ENCODE measurements at places on chromosomes 3 and 15.

DNA sequence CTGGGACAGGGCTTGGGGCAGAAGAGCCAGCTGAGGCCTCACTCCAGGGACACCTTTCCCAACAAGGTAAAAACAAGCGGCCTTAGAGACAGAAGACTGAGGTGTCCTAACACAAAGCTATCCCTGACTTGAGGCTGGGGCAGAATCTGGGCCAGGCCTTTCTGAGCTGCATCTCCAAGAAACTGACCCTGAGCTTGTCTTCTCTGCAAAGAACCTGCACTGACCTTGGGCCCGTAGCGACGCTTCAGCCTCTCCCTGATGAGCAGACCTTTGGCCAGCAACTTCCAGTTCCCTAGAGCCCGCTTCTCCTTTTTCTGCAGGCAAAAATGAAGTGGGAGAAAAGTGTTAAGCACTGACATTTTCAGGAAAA, 22.2 kb downstream of the TMEM43 start:
- no peak for DNase-seq

- no peak for DNase-seq
These were observed 86.4 kb downstream of the TIGIT start for GRCh38 chr3:114380233-114380651.

DNA sequence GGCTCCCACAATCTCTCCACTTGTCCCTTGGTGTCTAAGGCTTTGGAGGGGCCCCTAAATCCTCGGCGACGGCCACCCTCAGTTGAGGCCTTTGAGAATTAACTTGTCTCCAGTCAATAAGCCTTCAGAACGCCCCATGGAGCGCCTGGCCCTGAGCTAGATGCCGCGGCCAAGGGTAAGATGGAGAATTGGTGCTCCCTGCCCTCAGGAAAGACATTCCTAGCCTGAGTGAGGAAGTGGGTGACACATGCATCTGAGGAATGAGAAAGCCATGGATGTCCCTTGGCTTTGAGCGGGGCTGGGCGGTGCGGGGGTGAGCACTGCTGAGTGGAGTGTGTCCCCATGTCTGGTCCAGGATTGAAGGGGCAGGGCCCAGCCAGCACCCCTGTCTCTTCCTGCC, 13.3 kb downstream of the ITIH4 start:
- DNase-seq, result no peak

DNA sequence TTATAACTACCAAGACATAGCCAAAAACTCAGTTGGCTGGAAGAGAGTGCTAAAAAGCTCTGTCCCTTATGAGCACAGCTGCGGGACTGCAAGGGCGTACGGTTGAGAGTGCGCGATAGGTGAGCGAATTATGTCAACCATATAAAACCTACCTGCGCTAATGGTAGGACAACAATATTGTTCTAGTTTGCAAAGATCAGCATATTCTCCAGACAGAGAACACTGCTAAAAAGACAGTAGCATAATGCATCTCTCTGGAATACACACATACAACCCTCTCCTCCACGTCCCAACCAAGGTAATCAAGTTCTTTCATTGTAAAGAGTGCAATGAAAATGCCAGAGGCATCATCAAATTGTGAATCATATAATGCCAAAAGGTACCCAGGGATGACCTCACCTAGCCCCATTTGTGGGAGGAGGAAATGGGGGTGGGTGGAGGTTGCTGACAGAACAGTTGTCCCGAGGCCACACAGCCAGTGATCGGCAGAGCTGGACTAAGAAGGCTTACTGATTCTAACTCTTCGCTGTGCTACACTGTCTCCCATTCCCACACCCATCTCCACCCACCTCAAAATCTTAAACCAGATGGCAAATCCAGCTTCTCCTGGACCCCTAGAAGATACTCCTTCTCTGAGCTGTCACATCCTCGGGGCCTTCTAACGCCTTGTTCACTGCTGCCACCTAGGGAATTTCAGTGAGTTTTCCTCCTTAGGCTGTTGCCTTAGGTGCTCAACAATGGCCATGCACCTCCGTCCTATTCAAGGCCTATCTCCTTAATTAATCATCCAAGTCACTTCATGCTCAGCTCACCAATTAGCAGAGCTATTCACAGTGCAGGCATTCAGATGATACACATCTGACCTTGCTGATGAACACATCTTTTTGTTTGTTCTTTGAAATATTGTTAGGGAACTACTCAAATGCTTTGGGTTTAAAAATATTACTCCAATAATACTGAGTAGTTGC, 60.7 kb downstream of the RPL22L1 start:
- DNase-seq, result no peak

- DNase-seq, result peak; percentile 42
These were observed at the start of gene FRMD4B for GRCh38 chr3:69385723-69386555. FRMD4B (minus strand) TSS chr3:69386088; CDS start chr3:69385989, 99 bp downstream.

- DNase-seq, result peak; percentile 30
These were observed 65.0 kb downstream of the FRMD4B start for GRCh38 chr3:69320871-69321271.

- no peak for DNase-seq
These were observed 34.6 kb downstream of the CRABP1 start for GRCh38 chr15:78374436-78375393.

DNA sequence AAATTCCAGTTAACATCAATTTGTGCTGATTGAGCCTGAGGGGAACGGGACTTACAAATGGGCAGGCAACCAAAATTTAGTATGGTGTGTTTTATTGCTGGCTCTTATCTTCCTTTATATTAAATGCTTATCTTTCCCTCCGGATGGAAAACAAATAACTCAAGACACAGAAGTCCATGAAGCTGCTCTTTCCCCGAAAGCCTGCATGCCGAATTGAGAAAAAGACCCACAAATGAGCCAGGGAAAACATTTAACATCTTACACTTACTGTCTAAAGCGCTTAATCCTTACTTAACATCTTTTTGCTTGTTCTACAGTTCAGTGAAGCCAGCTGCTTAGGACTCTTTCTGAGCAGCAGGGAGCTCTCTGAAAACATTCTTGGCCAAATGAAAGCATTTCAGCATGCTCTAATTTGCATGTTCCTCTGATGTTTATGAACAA, 49.5 kb downstream of the HEG1 start:
- DNase-seq, result no peak

DNA sequence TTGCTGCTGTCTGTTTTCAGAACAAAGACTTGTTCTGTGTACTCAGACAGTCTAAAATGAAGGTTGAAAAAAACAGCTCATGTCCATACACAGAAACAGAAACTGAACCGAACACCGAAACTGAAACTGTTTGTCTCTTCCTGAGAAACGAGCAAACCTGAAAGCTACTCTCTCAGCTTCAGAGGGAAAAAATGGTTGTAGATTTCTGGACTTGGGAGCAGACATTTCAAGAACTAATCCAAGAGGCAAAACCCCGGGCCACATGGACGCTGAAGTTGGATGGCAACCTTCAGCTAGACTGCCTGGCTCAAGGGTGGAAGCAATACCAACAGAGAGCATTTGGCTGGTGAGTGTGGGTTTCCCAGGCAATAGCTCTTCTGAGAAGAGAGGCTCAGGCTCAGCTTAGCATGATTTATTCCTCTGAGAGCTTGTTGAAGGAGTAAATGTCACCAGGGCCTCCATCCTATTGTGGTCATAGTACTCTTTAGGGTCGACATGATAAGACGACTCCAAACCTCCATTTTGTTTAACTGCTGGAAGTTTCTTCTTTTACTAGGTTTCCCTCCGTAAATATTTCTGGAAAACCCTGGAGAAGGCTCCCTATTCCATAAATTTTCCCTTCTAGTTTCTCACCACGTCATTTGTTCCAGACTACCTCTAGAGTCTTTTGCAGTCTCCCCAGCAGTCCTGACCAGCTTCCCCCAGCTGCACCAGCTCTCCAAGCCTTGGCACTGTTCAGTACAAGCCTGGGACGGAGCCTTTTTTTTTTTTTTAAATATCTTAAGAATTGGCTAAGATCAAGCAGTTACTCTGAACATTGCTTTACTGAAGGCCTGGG, at the start of gene RTP4:
Gene RTP4, plus strand, starts transcription at position 135 of the 838 bp plus-strand sequence. Its CDS starts 57 bp downstream, at position 192.
- DNase-seq, result peak; percentile 65

- peak; percentile 3 for DNase-seq
These were observed 47.0 kb upstream of the SELENOK start for GRCh38 chr3:53938645-53939044.

- DNase-seq, result no peak
These were observed 37.8 kb downstream of the MINDY4B start for GRCh38 chr3:150867434-150867833.

DNA sequence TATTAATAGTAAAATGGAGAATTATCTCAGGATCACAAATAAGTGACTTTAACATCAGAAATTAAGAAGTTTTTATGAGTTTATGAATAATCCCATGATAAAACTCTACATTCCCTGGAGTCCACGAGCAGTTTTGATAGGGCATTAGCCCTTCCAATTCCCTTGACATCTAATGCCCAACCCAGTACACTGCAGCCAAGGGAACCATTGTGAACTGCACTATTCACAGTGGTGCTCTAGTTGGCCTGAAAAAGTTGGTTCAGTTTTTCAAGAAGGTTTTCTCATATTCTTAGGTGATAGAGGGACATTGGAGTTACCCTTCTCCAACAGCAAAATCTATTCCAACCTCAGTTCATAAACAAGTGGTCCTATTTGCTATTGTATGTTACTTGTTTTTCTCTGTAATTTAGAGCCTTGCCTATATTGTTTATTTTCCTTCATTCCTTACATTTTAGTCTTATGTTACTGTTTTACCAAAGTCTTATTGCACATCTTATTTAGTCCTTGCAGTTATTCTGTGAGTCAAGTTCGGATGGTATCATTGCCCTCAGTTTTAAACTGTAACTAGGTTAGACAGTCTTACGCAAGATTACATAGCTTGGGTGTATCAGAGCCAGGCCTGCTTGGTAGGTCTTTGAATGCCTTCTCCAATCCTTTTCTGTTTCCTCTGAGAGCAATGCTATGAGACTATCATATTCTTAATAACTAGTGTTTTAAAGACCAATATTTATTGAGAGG, 57.9 kb upstream of the SAMMSON start:
- DNase-seq, result no peak

- DNase-seq, result peak; percentile 52
These were observed 1.7 kb upstream of the SLC9A9 start for GRCh38 chr3:143849854-143850549.

DNA sequence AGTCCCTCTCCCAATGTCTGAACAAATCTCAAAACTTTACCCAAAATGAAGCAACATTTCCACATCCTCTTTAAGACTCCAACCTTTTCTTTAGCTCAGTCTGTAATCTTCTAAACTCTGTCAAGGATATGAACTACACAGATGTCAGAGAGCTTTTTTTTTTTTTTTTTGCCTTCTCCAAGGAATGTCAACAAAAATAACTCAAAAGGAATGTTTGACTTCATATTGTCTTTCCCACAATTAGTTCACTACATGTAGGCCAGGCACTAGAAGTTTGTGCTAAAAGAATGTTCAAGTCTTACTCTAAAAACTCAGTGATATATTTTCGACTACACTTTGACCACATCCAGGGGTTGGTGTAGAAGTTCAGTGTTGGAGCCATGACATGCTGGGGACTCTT, 37.1 kb downstream of the ADAMTS9 start:
- no peak for DNase-seq

DNA sequence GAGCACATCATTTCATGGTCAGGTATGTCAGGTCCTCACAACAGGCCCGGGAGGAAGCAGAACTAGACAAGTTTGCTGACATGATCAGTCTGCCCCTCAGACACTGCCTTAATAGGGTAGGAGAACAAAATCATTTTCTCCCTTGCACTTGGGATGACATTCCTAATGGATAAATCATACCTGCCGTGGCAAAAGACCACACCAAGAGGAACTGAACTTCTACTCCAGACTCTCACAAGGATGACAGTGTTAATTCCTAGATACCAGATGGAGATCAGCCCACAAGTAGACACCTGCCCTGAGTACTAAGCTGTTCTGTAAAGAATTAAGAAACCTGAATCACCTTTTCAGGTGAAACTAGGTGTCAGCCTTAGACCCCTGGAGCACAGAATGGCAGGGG, 19.5 kb downstream of the SIAH2 start:
- DNase-seq, result no peak

GRCh38 chr3:148847351-148847750, 17.7 kb upstream of the CPA3 start:
- no peak for DNase-seq

GRCh38 chr15:27514526-27514925, 543.5 kb downstream of the GABRG3 start:
- no peak for DNase-seq

DNA sequence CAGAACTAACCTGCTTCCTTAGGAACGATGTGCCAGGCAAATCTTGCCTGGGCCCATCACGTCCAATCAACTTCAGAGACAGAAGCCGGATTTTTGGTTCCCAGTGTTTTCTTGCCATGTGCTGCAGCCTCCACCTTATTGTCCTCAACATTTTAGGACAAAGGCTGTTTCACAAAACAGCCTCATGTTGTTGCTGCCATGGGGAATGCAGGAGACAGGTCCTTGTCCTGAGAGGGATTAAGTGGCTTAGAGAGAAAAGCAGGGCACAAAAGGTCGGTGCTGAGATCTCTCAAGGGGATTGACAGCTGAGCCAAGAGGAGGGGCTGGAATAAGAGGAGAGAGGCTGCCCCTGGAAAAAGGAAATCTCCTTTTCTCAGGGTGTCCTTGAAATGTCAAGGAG, 11.3 kb upstream of the NMNAT3 start:
- no peak for DNase-seq

GRCh38 chr3:76900596-76900995, 139.3 kb upstream of the ROBO2 start:
- DNase-seq, result no peak

GRCh38 chr3:192022412-192022811, 561.4 kb downstream of the PYDC2 start:
- no peak for DNase-seq

DNA sequence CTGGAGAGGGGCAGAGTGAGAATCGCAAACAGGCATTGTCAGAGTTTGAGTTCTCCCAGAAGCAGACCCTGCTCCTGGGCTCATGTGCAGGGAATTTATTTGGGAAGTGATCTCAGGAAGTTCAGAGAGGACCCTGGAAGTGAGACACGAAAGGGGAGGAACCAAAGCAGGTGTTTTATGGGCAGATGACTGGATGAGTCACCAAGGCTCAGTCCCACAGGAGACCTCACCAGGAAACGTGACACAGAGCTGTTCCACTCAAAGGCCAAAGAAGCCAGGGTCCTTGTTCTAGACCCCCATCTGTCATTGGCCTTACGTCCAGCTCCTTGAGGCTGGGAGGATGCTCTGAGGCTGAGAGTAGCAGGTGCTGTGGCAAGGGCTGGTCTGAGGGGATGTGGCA, 43.4 kb upstream of the SEC22A start:
- DNase-seq, result no peak

- DNase-seq, result no peak
These were observed 163.2 kb downstream of the MINAR1 start for GRCh38 chr15:79595306-79595705.

- DNase-seq, result no peak
These were observed 51.6 kb downstream of the PPARG start for GRCh38 chr3:12340506-12340905.

DNA sequence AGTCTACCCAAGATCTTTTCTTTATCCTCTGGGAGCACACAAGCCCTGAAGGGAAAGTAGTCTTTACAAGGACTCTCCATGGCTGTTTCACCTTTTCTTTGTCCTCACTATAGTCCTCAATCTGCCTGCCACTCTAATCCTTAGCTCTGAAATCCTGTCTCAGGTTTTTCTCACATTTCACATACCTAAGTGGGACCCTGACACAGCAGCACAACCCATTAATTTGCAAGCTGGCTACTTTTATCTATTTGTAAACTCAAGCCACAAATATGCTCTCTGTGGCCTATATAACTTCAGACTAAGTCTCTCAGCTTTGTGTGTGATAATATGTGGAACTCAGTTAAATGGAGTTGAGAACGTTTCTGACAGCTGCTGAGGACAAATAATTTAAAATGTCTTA, 19.8 kb downstream of the SIN3A start:
- no peak for DNase-seq
